ENCODE measurements at places on chromosomes 3 and 15. TPM values are rescaled to one million over a fixed set of nuclear protein-coding genes. Genes with fewer than 3 reads are reported as not detected.

- peak; percentile 65 for DNase-seq
Observed at GRCh38 chr3:30437171-30437601, 169.2 kb upstream of the TGFBR2 start.

GRCh38 chr3:72439321-72440183 is 408.7 kb downstream of the SHQ1 start:
- no peak for DNase-seq

EIF4E3 gene
- total RNA-seq = 23.3 TPM

- DNase-seq = peak; percentile 42
Observed at GRCh38 chr3:36840453-36840921, 76.1 kb upstream of the DCLK3 start.
